ENCODE measurements at places on chromosomes 3 and 15.

DNA sequence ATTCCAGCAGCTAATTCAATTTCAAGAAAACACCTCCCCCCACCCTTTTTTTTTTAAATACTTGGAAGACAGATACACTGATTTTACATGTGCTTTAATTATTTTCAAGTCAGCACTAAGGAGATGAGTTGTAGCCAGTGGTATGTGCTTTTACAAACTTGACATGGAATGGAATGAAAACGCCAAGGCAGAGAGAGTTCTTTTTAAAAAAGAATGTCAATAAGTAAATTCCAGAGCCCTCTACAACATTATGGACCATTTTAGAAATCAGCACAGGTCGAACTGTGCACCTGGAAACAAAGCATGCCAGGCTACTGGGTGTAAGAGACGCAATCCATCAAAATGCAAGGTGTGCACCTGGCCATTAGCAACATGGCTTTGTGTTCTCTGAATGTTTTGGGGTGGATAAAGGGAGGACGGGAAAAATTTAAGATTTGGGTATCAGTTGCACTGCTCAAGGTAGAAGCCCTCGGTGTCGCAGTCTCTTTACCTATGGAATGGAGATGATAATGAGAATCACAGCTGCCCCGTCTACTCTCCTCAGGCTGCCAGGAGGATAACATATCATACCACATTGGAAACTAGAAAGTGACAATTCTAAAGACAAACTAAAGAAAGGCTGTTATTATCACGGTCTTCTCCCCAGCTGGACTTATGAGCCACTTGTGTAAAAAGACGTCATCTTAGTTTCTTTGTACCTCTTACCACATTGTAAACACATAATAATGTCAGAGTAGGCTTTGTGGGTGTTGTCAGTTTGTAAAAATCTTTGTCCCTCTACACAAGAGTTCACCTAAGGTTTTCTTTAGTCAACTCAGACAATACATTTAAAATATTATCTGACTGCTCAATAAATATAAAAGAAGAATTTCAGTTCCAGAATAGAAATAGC, 107.4 kb upstream of the PRICKLE2 start:
- DNase-seq: no peak

DNA sequence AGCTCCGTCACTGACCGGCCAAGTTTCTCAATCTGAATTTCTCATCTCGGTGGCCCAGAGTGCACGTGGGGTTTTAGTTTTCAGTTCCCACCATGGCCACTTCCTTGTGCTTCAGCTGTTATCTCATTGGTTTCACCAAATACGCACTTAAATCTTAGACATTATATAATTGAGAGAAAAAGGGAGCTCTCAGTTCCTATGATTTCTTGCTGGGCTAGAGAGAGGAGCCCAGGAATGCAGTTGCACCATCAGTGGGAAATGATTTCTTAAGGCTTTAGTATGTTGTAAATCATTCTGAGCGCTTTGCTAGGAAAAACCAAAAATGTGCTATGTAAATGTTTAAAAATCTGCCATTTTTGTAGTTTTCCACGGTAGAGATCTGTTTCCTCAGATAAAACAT, 53.2 kb downstream of the OXNAD1 start:
- DNase-seq: no peak

DNA sequence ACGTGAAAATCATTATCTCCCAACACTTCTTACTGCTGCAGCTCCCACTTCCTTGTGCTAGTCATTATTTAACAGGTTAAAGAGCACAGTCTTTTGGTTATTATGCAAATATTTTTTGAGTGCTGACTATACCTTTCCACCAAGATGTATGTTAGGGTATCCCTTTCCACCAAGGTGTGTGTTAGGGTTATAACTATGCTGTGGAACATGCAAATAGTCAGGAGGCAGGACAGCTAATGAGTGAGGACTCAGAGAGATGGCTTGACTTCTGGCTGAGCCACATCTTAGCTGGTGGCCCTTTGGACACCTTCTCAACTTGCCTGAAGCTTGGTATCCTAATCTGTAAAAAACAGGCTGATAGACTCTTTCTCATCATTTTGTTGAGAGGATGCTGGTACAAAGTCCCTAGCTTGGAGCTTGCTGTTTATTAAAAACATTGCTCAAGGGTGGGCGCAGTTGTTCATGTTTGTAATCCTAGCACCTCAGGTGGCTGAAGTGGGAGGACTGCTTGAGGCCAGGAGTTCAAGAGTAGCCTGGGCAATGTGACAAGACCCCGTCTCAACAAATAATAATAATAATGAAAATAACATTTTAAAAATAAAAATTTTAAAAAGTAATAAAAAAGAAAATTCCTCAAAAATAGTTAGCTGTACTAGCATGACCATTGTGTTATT, 160.5 kb upstream of the ADAMTS9 start:
- DNase-seq: no peak

- no peak for DNase-seq
These were observed at the start of gene HDGFL3 for GRCh38 chr15:83207660-83208366. Gene HDGFL3, minus strand, starts transcription at chr15:83207823. Its CDS starts 409 bp downstream, at chr15:83207414.

DNA sequence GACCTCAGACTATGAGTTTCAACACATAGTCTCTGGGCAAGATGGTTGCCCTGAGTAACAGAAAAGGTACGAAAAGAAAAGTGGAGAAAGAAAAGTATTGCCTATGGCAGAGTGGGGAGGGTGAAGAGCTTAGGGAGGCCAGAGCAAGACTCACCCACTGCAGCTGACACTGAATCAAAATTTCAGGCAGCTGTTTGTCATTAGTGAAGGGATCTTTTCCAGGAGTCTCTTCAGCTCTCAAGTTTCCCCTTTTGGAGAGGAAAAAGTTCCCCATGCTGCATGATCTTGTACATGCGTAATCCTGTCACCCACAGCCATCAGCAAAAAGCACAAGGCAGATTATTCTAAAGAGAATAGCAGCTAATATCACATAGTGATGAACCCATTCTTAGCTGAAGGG, 616.9 kb upstream of the GBE1 start:
- no peak for DNase-seq

DNA sequence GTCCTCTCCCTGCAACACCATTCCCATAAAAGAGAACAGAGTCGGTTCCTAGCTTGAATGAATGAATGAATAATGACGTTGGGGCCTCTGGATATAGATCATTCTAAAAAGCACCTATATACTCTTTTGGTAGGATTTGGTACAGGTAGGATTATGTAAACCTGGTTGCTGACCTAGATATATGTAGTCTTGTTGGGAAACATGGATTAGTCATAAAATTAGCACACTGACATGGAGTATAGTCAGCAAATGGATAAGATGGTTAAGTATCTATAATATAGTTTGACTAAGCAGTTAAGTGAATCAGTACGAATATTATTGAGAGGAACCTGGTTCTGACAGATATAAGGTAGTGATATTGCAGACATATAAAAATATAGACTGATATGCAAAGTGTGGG, 142.5 kb downstream of the FILIP1L start:
- DNase-seq: no peak

DNA sequence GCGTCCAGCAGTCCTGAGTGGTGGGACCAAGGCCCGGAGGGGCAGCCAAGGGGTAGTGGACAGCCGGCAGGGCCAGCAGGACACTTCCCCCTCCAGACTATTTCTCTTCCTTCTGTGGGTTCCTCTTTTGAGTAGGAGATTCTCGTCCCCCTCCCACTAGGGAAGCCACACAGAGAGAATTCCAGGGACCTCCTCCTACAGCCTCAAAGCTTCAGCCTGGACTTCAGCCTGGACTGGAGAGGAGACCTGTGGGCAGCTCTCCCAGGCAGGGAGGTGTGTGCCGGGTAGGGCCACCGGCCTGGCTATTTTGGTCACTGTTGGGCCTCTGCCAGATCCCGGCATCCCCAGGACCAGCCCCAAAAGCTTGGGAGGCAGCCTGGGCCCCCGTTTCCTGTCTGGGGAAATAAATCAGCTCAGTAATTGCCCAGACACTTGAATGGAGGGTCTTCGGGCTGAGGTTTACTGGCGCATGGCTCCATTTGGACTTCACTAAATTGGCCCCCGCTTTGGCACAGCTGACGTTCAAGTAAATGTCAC, 1.3 kb downstream of the SLC6A6 start:
- no peak for DNase-seq
